ENCODE measurements at places on chromosomes 2 and 18. TPM values are rescaled to one million over a fixed set of nuclear protein-coding genes. Genes with fewer than 3 reads are reported as not detected.

Gene SERPINB4
- 0.14 TPM for total RNA-seq

Gene GAL3ST2
- 0.18 TPM for total RNA-seq

Gene TUBB8B
- total RNA-seq, result not detected

Gene LYG1
- 0.43 TPM for total RNA-seq
